ENCODE measurements at places on chromosomes 7 and 10. TPM values are rescaled to one million over a fixed set of nuclear protein-coding genes. Genes with fewer than 3 reads are reported as not detected.
A peak's percentile ranks its signal among the peaks of the same experiment; 100 is the strongest.

- no peak for DNase-seq
Observed at GRCh38 chr10:17854044-17854652, 45.0 kb downstream of the MRC1 start.

- DNase-seq, result peak; percentile 90
Observed at GRCh38 chr7:749140-749551, 22.1 kb upstream of the PRKAR1B start.

GRCh38 chr10:69407621-69408301 lies 9.0 kb downstream of the TACR2 start:
- peak; percentile 74 for DNase-seq

The RADIL gene
- polyA plus RNA-seq, result 4.3 TPM

The MYH16 gene
- 0.41 TPM for polyA plus RNA-seq

All from SK-N-SH (cell line).